Gastrocnemius medialis (tissue), 4 donors: ENCODE measurements at places on chromosomes 2 and 18. TPM values are rescaled to one million over a fixed set of nuclear protein-coding genes. Genes with fewer than 3 reads are reported as not detected.

DNA sequence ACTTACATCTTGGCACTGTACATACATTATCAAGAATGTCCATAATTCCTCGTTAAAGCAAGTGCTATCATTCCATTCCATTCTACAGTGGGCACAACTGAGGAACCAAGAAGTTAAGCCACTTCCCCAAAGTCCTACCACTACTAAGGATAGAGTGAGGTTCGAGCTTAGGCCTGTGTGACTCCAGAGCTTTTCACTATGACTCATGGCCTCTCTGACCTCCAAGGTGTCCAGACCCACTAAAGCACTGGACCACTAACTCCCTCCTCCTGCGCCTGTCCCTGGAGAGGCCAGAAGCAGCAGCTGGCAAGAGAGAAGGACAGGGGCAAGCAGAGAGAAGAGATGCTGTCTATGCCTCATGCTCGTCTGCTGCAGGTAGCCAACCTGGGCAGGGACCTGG is 117.0 kb downstream of the ZBTB7C start:
- no peak for DNase-seq

DNA sequence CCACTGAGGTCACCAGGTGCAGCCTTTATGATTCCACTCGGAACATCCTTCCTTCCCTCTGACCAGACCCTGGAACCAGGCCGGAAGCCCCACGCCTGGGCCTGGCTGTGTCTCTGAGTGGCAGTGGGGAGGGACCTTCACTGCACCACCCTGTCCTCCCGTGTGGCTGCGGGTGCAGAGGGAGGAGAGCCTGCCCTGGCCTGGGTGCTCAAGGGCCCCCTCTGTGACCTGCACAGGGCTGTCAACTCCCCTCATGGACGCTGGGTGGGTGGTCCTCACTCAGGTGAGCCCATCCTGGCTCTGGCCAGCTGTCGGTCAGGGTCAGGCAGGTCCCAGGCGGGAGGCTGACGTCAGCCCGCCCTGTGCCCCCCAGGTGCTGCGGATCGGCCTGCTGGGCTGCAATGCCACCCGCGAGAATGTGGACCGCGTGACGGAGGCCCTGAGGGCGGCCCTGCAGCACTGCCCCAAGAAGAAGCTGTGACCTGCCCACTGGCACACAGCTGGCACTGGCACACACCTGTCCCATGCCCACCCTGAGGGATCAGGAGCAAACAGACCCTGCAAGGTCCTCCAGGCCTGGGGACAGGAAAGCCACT is 9.8 kb downstream of the AGXT start:
- no peak for DNase-seq

GRCh38 chr2:168345601-168346000 is 98.2 kb upstream of the STK39 start:
- DNase-seq = no peak

GRCh38 chr2:180933332-180933731 is 47.1 kb upstream of the UBE2E3 start:
- no peak for DNase-seq

GRCh38 chr2:78439122-78439521 is 586.4 kb upstream of the REG3G start:
- no peak for DNase-seq

DNA sequence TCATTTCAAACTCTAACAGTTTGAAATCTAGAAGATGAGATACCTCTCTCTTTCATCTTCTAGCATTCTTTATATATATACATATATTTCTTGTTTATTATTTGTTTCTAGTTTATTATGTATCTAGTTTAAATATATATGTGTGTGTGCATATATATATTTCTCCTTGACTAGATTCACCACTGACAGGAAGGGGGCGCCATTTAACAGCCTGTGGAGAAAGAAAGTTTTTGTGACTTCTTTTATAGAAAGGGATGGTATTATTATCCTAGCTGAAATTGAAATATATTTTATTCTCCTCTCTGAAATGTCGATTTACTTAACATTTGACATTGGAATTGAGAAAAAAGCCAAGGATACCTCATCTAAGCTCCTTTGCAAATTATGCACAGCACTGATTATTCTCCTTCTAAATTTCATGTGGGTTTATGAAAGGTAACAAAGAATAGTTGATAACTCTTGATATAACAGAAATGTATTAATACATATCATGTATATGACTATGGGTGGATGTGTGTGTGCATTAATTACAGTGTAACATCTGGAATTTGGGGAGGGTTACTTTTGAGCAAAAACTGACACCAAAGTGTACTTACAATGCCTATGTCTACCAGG is 160.7 kb upstream of the NT5C1B start:
- no peak for DNase-seq

DNA sequence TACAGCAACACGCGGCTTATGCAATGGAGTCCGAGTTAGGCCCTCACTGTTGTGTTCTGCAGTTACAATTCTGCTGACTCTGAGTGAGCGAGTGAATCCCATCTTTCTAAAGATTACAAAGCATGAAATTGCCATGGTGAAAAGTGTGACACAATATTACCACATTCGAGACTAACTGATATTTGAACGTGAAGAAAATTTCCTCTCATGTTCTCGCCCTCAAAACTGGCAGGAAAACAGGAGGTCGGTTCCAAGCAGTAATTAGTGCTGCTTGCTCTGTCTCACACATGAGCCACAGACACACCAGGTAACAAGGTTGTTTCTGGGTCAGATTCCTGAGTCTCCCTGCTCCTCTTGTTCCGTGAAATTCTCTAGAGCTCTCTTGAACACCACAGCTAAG is 93.7 kb upstream of the RIOK3 start:
- DNase-seq = no peak

DNA sequence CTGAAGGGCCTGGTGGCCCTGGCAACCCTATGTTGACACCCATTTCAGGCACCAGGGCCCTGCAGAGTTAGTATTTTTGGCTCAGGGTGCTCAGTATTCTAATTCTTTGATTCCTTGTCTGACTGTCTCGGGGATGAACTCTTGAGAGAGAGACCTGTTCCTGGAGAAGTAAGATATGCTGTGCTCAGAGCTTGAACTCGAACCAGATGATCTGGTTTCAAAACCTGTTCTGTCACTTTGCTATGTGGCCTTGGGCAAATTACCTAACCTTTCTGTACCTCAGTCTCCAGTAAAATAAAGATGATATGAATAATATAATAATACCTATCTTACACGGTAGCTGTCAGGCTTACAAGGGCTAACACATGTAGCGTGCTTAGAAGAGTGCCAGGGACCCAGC is 294.2 kb downstream of the DYSF start:
- DNase-seq = no peak

DNA sequence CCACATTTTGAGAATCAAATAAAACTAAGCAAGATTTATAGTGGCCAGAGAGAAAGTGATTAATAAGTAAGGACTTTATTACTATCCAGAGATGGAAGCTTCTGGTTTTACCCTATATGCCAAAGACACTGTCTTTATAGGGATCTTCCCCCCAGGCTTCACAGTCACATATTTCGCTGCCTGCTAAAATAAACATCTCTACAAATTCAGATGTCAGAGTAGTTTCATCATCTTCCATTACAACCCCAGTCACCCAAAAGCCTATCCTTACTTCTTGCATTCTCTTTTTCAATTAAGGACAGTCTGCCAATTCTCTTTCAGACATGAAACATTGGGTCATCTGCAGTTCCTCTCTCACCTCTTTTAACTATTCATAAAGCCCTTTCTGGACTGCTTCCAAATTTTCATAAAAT is 28.3 kb downstream of the CREB1 start:
- DNase-seq = no peak

- no peak for DNase-seq
These were observed 178.1 kb downstream of the TWIST2 start for GRCh38 chr2:239025951-239026461.

DNA sequence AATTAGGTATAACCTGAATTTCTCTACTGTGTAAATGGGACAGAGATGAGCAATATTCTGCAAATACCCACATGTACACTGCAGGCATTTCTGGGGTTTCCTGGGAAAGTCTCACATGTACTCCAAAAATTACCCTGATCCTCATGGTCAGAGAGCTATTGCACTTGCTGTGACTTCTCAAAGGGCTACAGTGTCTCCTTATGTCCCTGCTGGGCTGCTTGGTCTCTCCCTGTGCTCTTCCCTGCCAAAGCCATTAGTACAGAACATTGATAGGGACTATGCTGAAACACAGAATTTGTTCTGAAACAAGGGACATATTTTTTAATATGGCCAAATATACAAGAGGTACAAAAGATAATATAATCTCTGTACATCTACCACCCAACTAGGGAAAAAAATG is 924.4 kb upstream of the NXPH2 start:
- DNase-seq = no peak

GRCh38 chr18:59068276-59069071 is 71.2 kb upstream of the SEC11C start:
- DNase-seq = no peak

GRCh38 chr2:113692698-113693428 is 63.6 kb downstream of the SLC35F5 start:
- no peak for DNase-seq

DNA sequence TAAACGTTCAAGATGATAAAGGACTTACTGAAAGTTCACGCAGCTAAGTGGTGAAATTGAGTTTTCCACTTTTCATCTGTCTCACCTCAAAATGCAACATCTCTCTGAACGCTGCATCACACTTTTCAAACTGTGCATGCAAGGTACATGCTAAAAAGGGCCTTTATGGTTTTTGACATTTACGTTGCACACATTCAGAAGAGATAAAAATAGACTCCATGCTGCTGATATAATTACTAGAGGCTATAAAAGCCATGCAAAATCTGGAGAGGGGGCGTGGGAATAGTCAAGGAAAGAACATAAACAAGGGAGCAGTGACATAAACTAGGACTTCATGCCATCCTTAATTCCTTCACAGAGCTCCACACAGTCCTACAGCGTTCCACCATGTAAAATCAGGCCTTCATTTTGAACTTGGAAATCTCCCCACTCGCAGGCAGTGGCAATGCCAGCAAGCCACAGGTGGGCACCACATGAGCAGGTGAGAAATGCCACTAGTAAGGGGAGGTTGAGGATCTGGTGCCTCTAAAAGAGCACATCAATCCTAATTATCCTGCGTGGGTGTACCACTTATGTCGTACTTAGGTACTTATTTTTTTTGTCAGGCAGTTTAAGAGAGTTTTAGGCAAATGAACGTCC is 71.4 kb downstream of the ZEB2 start:
- no peak for DNase-seq

GRCh38 chr2:232419245-232420072 is 12.8 kb downstream of the ALPG start:
- DNase-seq = no peak

- no peak for DNase-seq
These were observed 109.0 kb upstream of the CXCR4 start for GRCh38 chr2:136226903-136227302.

- no peak for DNase-seq
These were observed 281.0 kb downstream of the SRBD1 start for GRCh38 chr2:45330108-45330507.

GRCh38 chr2:190889175-190889943 is 8.7 kb downstream of the GLS start:
- no peak for DNase-seq

DNA sequence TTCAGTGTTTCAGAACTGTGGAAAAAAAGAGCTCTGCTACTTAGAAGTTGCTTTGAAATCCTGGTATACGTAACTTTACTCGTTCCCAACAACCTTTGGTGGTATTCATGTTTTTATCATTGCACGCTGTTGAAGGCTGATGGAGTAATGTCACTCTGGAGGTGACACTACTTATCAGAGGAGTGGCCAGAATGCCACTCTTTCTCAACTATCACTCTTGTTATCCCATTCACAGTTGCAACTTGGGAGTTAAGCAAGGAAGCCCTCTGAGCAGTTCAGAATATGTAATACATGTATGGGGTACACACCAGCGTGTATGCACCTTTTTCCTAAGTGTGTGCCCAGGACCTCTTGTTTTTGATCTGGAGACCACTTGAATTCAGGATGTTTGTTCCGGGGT is 53.6 kb downstream of the TANC1 start:
- DNase-seq = no peak

GRCh38 chr2:95072424-95072823 is 46.9 kb downstream of the MAL start:
- no peak for DNase-seq

GRCh38 chr18:3511980-3512379 is 62.0 kb downstream of the TGIF1 start:
- no peak for DNase-seq

DNA sequence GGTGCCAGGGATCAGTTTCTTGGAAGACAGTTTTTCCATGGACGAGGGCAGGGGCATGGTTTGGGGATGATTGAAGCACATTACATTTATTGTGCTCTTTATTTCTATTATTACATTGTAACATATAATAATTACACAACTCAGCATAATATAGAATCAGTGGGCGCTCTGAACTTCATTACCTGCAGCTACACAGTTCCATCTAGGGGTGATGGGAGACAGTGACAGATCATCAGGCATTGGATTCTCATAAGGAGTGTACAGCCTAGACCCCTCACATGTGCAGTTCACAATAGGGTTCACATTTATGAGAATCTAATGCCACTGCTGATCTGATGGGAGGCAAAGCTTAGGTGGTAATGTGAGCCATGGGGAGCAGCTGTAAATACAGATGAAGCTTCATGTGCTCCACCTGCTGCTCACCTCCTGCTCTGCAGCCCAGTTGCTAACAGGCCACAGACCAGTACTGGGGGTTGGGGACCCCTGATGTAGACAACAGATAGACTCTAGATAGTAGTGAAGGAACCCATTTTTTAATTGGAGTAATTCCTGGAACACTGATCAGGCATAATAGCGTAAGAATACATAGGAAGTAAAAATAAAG is 41.5 kb upstream of the MC4R start:
- DNase-seq = no peak

GRCh38 chr2:220226546-220226945 is 599.1 kb downstream of the SLC4A3 start:
- DNase-seq = no peak

DNA sequence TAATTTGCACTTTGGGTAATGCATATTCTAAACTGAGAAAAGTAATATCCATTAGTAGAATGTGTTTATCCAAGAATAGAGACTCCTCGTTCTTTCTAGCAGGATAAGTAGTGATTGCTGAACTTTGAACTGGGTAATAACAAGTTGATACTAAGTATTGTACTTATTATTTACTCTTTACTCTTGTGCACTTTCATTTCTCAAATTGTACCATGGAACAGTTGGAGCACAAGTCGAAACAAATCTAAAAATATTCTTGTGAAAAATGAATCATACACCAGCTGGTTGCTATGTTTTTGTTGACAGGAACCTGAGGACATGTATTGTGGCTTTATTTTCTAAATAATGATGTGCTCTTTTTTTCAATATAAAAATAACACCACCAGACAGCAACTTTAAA is 111.9 kb downstream of the RGPD3 start:
- DNase-seq = no peak

- peak; percentile 63 for DNase-seq
These were observed 775 bp downstream of the SNED1 start for GRCh38 chr2:240998995-240999791.

Gene EHD3
- 2.2 TPM for total RNA-seq

Gene ZNF804A
- total RNA-seq = not detected

Gene FLACC1
- total RNA-seq = 0.72 TPM

Gene DCDC2C
- not detected for total RNA-seq

Gene CABLES1
- 1.6 TPM for total RNA-seq

Gene LGALSL
- 3.8 TPM for total RNA-seq

Gene POTEJ
- total RNA-seq = not detected

Gene IL1RN
- not detected for total RNA-seq

Gene STON1
- total RNA-seq = 4.1 TPM

Gene SNORC
- total RNA-seq = 4.1 TPM

Gene TMEM169
- not detected for total RNA-seq
